OCI-M1 (cell line): ENCODE measurements at places on chromosomes 12 and 14.

DNA sequence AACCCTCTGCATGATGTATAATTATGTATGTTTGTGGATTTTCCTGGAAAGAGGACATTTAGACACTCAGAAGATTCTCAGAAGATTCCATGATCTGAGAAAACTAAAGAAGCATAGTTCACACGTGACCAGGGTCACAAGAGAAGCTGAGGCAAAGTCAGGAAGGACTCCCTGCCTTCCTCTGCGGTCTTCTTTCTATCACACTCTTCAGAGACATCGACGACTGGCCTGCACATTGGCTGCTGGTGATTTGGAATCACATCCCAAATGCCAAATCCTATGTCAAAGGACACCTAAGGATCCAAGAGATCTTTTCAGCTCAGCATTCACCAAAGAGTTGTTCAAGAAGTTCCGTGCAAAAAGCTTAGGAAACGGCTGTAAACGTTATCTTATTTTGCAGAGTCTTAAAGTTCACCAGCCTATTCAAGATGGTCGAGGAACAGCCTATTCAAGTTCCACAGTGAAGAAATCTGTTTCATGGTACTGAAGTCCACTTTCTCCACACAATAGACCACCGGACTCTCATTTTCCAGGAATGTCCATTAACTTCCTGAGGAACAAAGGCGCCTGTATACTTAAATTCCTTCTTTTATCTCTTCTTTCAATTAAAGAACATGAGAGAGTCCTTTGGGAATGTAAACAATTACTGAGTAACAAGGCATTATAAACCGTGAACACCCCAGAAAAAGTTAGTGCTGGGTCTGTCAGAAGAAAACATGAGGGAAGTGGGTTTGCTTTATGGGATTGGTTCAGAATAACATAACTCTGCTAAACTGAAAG lies 42.1 kb downstream of the IGF1 start:
- peak; percentile 94 for DNase-seq

DNA sequence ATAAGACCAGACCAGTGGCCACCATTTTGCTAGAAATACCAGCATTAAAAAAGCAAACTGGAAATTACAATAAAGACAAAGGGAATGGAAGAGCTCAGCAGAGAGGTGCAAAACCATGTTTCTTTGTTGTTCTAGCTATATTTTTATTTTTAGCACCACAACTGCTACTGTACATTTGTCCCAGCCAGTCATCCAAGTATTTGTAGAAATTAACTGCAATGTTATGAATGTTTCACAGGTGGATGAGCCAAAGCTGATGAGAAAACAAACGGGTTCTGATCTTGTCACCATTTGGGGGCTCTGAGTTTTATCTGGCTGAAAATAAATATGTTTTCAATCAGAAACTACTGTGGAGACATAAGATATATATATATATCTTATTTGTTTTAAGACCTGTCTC lies 24.9 kb upstream of the GCH1 start:
- no peak for DNase-seq

GRCh38 chr12:49800421-49801140 lies 27.6 kb downstream of the NCKAP5L start:
- no peak for DNase-seq

- no peak for DNase-seq
Measured at GRCh38 chr12:106248846-106249371, 1.1 kb upstream of the CKAP4 start.

GRCh38 chr12:79183926-79184325 lies 319.4 kb downstream of the SYT1 start:
- no peak for DNase-seq
